Astrocyte of the hippocampus (primary cell): ENCODE measurements at places on chromosomes 7 and 10.

DNA sequence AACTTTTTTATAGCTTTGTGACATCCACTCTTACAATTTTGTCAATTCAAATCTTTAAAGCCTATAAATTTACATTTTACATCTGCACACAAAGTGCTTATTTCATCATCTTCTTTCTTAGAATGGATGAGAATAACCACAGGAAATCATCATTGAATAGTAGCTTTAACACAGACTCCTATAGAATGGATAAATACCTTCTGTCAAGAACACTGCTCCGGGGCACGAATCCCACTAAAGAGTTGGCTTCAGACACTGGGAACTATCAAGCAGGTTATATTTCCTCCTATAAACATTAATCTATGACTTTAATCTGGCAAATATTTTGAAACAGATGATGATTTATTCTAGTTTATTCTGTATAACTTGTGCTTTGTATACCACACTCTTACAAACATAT lies 269.7 kb upstream of the TPK1 start:
- DNase-seq, result no peak

GRCh38 chr7:142431491-142431890 lies 173.6 kb upstream of the PRSS58 start:
- DNase-seq, result no peak

GRCh38 chr7:130444234-130444633 lies 3.4 kb upstream of the CEP41 start:
- DNase-seq, result peak; percentile 52

GRCh38 chr7:55207436-55208125 lies 157.6 kb upstream of the LANCL2 start:
- DNase-seq, result no peak

DNA sequence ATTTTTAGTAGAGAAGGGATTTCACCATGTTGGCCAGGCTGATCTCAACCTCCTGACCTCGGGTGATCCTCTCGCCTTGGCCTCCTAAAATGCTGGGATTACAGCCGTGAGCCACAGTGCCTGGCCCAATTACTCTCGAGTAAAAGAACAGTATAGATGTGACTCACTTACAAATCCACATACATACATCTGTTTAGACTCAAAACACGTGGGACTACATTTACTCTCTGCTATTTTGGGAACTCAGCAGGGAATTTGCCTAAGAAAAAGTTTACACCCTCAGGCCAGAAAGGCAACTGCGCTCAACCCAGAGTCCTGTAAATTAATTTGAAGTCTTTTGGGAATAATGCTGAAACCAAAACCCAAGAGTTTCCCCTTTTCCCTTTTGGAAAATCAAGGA lies 289.7 kb downstream of the KLF6 start:
- DNase-seq, result no peak

- no peak for DNase-seq
Observed at GRCh38 chr10:3877211-3878000, 92.4 kb upstream of the KLF6 start.

- no peak for DNase-seq
Observed at GRCh38 chr7:91372323-91372722, 108.1 kb downstream of the FZD1 start.

DNA sequence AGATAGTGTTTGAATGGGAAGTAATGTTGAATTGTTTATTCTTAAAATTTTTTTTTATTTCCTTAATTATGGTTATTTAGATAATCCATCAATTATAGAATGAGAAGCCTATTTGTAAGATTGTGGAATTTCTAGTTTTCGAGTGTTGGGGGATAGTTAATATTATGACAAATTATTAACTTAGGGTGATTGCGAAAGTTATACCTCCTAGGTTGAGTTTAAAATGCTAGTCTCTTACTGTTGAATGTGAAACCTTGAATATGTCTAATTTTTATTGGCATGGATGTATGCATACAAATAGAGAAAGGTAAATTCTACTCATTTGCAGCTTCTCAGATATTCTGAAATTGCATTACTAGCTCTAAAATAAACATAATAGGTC lies 43.2 kb downstream of the BICC1 start:
- no peak for DNase-seq

GRCh38 chr10:85641479-85642009 lies 725.1 kb downstream of the GRID1 start:
- peak; percentile 23 for DNase-seq

GRCh38 chr10:30017556-30017955 lies 41.8 kb downstream of the JCAD start:
- no peak for DNase-seq

DNA sequence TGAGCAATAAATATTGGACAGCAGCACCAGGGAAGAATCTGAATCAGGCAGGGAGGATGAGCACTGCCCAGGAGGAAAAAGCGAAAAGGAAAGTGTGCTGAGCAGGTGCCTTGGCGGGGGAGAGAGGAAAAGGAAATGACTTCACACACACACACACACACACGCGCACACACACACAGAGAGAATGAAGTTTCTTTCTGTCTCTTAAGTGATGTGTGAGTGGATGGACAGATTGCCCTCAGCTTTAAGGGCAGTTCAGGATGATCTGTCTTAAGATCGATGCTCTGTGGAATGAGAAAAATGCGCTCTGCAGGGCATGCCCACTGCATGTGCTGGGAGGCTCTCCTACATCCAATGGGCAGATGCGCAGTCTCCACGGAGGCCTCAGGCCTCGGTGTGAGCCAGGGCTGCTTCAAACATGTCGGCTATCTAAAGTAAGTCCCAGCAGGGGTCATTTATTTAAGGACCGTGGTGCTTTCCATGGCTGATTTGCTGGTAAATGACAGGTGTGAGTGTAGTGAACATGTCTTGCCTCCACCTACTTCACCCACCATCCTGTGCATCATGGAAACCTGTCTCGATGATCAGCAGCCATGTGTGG lies 2.5 kb upstream of the ACBD5 start:
- DNase-seq, result peak; percentile 77

- DNase-seq, result no peak
Observed at GRCh38 chr7:30231271-30231670, 53.1 kb upstream of the ZNRF2 start.

DNA sequence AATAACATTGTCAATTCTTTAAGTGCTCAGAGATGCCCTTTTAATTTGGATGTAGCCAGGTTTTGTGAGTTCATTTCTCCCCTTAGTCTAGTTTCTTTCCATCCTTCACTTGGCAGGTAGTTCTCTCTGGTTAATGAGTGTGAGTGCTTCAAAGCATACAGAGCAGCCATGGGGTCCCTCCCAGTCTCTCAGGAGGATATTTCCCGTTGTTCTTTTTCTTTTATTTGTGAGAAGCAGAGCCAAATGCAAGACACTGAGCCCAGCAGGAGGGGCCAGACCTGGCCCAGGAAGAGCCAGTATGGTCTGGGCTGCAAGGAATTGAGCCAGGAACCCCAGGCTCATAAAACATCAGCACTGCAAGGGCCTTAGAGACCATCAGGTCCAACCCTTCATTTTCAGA lies 52.4 kb downstream of the PLCE1 start:
- no peak for DNase-seq

- DNase-seq, result no peak
Observed at GRCh38 chr7:116087984-116088383, 57.4 kb upstream of the TFEC start.

DNA sequence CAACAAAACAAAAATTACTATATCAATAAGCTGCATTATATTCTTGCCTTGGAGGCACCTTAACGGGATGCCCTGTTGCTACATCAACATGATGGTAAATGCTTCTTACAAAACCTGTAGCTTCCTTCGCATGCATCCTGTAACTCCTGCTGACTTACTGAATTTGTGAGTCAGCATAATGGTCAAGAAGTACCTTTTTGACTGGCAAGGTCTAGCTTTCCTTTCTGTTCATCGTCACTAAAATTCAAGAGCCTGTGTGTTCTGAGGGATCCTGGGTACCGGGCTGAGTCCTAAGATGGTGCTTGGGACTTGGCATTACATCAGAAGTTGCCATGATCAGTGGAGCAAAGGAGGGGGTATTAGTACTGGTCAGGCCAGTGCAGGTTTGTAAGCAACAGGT lies 4.9 kb downstream of the PFKFB3 start:
- no peak for DNase-seq

DNA sequence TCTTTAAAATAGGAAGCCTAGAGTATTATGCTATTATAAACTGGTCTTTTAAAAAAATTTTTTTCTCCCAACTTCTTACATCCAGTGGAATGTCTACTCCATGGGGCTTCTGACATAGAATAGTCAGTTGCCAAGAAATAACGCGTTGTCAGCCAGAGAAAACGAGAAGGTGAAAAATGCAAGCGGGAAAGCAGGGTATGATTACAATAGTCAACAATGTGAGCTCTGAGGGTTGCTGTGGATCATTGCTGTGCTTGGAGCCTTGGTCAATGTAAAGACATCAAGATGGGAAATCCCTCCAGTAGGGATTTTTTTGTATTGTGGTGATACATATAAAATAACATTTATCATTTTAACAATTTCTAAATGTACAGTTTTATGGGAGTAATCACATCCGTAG lies 27.6 kb upstream of the PLPP4 start:
- peak; percentile 83 for DNase-seq

DNA sequence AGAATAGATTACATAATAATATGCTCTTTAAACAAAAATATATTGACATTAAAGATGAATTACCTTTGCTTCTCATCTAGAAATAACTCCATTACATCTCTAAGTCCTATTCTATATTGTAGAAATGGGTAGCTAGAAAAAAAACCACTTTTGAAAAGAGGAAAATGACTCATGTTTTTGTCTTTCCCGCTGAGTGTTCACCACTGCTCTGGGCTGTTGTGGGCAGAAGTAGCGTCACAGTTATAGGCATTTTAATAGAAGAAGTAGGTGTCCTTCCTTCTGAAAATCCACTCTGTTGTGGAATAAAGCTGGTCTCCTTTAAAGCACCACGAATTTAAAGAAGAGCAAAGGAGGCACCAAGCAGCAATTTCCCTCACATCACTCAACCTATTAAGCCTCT lies 117.6 kb upstream of the NFE2L3 start:
- peak; percentile 11 for DNase-seq

DNA sequence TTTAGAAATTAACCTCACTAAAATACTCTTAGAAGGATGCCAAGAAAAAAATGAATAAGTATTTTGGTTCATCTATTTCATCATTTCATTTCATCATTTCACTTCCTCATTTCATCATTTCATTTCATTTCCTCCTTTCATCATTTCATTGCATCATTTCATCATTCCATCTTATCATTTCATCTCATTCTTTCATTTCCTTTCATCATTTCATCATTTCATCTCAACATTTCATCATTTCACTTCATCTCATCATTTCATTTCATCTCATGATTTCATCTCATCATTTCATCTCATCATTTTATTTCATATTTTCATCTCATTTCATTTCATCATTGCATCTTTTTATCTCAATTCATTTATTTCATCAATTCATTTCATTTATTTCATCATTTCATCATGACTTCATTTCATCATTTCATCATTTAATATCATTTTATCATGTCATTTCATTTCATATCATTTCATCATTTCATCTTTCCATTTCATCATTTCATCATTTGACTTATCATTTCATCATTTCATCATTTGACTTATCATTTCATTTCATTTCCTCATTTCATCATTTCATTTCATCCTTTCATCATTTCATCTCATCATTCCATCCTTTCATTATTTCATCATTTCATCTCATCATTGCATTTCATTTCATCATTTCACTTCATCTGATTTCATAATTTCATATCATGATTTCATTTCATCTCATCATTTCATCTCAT lies 129.9 kb downstream of the ZNF92 start:
- DNase-seq, result no peak

GRCh38 chr10:55747244-55747643 lies 613.8 kb downstream of the ZWINT start:
- peak; percentile 6 for DNase-seq

DNA sequence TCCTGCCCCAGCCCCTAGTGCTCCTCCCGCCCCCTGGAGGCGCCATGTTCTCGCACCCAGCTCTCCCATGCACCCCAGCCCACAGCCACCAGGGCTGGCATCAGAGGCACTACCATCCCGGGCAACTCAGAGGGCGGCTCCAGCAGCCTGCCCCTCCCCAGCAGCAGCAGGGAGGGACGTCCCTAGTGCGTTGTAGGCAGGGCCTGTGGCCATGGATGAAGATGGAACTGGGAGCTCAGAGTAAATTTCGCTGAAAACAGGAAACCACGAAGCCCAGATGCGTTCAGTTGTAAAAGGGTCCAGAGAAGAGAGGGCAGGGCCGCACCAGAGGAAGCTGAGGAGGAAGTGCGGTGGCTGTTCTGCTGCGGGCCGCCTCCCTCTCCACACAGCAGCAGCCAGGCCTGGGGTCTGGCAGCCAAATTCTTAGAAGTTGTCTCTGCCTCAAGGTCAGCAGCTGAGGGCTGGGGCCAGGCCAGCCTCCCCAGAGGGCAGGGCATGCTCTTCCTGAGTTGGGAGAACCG lies 24.6 kb downstream of the VSIR start:
- no peak for DNase-seq

GRCh38 chr7:959271-959670 lies 4.8 kb upstream of the ADAP1 start:
- no peak for DNase-seq

DNA sequence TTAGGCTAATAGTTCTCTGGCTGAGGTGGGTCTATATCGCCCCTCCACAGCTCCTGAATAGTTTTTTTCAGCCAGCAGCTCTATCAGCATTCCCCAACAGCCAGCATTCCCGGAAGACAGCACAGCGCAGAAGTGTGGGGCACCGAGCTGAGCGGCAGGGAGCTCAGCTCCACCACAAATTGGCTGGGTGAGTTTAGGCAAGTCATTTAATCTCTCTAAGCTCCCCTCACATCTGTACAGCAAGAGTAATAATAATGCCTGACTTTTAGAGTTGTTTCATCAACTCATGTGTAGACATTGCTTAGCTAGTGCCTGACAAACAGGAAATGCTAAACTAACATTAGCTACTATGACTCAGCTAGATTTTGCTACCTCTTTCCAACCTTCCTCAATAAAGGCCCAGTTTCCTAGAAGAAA lies 247.9 kb upstream of the PTN start:
- peak; percentile 59 for DNase-seq

DNA sequence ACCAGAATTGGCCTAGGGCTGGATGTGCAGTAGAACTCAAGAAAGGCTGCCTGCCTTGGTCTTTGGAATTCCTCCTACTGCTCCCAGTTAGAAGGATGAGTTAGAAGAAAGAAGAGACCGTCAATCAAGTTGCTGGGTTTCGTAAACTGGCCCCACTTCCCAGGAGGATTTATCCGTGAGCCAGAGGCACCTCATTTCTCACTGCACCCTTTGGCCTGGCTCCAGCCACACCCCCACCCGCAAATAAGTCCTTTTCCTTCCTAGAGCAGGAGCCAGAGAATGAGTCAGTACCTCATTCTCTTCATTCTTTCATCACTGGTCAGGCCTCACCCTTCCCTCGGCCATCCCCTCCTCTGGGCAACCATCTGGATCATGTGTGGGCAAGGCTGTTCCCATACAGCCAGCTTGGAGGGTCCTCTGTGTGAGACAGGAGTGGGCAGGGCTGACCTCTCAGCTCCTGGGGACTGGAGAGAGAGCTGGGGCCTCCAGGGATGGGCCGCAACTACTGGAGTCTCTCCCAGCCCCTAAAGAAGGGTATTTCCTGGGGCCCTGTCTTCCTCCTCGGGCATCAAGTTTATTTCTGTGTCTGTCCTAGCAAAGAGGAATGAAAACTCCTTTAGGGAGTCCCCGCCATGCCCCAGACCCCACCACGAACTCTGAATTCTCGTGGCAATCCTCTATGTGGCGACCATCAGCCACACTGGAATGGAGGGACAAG lies 87.2 kb upstream of the DUSP5 start:
- peak; percentile 96 for DNase-seq
